ENCODE measurements at places on chromosomes 6 and 20.
A peak's percentile ranks its signal among the peaks of the same experiment; 100 is the strongest.

DNA sequence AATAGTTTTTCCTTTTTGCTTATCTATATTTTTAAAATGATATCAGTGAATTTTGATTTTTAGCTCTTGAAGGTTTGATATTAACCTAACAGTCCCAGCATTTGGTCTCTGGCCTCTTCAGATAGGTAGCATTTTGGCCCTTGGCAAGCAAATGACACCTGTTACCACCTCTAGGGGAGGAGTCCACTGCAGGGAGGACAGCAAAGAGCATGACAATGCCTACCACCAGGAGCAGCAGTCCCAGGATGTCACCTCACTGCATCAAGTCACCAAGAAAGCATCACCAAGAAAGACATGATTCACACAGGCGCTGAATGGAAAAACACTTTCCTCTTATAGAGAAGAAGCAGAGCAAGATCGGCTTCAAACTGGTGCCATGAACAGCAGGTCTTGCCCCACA is 224.3 kb downstream of the UBE3D start:
- DNase-seq = no peak

GRCh38 chr20:62811720-62812119 is 5.1 kb upstream of the COL9A3 start:
- DNase-seq = no peak

DNA sequence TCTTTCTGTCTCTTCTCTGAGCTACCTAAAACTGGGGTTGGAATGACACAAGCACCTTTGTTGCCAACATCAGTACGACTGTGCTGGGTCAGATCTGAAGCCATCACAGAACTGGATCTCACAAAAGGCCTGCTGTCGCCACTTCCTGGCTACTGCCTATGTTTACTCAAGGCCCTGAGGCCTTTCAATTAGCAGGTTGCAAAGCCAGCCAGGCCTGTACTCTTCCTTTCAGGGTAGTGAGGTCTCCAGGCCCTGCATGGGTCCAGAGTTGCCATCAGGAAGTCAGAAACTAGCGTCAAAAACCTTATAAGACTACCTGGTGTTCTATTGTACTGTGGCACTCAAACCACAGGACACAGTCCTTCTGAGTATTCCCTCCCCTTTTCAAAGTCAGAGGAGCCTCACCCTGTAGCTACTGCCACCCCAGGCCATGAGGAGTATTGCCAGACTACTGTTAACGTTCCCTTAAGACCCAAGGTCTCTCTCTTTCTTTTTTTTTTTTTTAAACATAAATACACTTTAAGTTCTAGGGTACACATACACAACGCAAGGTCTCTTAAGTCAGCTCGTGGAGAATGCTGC is 937.4 kb upstream of the GJE1 start:
- DNase-seq = no peak

DNA sequence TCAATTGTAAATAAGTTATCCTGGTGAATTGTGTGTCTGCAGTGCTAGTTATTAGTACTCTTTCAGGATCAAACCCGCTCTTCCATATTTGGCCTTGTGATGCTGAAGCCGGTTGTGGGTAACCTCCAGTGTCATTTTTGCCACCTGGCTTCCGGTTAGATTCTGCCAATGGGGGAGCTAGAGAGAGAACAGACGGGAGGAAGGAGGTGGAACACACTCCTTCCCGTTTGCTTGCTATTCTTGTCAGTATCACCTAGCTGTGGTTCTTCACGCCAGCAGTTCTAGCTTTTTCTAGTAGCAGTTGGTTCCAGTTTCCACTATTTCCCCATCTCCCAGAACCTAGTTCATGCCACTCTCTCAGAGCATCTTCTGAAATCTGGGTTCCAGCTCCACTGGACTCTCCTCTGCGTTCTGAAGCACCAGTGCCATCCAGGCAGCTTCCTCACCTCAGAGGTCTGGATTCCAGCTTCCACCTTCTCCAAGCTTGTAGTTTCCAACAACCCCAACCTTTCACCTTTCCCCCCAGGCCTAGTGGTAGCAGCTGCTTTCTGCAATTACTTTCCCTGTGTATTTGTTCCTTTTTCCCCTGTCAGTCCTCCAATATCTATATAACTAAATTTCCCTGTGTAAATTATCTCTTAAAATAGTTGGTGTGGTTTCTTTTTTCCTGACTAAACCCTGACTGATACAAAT is 46.9 kb upstream of the LOC128125822 start:
- no peak for DNase-seq

DNA sequence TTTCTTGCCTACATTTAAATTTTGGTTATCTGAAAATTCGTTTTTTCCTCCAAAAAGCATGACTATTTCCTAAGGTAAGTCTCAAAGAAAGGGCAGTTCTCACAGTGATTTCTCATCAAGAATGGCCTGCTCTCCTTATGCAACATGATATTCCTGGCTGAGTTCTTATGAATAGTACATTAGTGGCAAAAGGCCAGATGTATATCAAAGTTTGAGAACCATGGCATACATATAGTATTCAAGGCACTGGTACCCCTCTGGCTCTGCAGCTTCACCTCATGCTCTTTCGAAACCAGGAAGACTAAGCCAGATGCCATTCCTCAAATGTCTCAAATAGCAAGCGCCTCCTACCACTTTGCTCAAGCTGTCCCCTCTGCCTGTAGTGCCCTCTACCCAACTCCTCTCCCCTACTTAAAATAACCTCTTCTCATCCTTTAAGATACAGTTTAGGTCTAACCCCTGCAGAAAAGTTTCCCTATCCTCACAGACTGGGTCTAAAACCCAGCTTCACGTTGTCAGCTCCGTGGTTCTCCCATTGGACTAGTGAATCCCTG is 280.3 kb downstream of the HACE1 start:
- DNase-seq = no peak

GRCh38 chr6:106495014-106495413 is 134.3 kb downstream of the RTN4IP1 start:
- DNase-seq = no peak

- no peak for DNase-seq
Observed at GRCh38 chr6:96301781-96302180, 219.8 kb upstream of the UFL1 start.

DNA sequence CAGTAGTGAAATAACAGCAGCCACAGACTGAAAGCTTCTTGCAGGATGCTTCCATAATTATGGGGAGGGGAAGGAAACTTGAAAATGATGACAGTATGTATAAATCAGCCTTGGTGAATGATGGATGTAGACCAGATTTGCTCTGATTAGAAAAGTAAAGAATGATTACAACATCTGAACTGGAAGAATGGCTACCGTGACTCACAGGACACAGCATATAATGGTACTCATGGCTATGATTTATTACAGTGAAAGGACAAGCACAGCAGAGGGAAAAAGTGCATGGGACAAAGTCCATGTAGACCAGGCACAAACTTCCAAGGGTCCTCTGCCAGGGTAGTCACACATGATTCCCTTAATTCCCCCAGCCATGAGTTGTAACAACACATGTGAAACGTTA is 70.7 kb upstream of the POPDC3 start:
- no peak for DNase-seq

DNA sequence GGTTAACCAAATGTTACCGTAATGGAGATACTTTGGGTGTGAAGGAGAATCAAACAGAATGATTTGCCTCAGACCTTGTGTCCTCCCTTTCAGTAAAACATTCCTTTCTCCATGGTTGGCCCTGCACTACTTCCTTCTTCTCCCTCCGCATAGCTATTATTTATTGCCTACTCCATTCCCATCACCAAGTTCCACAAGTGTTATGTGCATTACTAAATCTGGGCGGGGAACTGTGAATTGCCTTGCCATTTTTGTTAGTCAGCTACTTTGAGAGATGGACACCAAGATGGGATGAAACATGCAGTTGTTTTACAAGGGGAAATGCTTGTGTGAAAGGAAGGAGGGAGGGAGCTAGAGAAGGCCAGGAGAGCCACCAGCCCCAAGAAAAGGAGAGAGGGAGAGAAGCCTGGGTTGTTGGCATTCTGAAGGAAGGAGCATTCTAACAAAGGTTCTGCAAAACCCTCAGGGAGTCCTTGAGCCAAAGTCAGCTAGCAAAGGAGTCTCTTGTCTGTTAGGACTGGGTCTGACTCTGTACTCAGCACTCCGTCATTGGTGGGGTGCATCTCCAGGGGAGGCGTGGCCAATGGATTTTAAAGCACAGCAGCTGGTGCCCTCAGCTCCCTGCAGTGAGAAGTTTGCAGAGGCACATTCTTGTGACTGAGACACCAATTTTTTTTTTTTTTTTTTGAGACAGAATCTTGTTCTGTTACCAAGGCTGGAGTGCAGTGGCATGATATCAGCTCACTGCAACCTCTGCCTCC is 83.6 kb upstream of the CHD6 start:
- DNase-seq = no peak

DNA sequence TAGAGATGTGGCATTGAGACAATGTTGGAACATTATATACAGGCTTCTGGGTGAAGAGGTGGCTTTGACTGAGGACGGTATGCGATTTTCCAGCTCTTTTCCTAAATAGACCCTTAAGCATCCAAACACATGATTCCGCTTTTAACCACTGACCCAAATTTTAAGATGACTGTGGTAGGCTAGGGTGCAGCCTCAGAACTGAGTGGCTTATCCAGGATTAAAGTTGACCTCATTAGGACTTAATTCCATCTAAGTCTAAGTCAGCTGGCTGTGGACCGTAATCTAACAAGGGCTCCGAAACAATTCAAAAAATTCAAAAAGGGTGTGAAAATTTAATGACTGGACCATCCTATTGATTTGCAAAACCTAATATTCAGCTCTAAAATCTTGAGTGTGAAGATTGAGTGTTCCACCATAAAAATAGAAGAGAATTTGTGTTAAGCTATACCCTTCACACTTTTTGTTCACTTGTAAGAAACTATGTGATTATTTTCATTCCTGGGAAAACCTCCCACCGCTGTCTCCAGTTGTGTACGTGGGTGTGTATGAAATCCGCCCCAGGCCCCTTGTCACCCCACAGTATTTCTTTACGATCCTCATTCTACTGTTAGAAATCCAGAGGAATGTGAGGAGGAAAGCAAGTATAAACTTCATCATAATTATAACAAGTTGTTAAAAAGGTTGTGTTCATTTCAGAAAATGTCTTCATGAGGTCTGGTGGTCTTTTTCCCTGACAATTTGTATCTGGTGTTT is 2.7 kb downstream of the PCMTD2 start:
- DNase-seq = no peak

DNA sequence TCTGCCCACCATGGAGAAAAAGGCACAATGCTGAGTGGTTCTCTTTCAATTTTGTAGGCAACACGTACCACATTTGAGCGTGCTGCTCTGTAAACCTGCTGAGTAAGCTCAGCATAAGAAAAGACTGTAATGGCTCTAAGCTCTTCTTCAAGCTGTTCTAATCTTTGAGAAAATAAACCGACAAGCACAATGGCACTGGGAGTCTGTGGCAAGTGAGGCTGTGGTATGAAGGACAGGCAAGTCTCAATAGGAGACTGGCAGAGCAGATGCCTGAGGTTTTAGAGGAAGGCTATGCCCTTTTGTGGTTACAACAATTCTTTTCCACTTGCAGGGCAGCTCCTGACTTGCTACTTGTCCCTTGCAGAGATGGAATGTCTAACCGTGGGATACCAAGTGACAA is 136.7 kb upstream of the EXOC2 start:
- DNase-seq = no peak

GRCh38 chr20:42957018-42957703 is 232.5 kb downstream of the PTPRT start:
- DNase-seq = no peak

DNA sequence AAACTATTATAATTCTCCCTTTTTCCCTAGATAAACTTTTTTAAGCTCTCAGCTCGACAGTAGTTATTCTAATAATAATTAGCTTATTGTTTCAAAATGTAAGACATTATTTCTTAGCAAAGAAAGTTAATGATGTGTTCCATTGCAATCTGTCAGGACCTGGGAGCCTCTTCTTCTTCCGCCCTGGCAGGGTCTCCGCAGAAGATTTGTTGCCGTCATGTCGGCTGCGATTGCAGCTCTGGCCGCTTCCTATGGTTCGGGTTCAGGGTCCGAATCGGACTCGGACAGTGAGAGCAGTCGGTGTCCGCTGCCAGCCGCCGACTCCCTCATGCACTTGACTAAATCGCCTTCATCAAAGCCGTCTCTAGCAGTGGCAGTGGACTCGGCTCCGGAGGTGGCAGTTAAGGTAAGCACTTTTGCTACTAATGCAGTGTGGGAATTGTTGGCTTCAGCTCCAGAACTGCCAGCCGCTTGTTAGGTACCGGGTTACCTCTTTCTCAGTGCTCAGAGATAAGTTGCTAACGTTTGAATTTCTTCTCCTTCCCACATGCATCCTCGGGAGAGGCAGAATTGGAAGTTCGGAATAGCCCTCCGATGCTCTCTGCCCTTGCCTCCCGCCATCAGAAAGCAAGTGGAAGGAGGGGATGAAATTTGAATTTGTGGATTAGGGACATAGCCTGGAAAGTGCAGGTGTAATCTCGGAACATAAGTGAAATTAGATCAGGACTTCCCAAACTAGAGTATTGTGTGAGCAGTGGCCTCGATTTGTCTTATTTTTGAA is at the start of gene CDC40:
TSS of gene CDC40 (plus strand) at position 200 of the 781 bp plus-strand sequence. CDS start at position 218, 18 bp downstream.
- DNase-seq = peak; percentile 18

DNA sequence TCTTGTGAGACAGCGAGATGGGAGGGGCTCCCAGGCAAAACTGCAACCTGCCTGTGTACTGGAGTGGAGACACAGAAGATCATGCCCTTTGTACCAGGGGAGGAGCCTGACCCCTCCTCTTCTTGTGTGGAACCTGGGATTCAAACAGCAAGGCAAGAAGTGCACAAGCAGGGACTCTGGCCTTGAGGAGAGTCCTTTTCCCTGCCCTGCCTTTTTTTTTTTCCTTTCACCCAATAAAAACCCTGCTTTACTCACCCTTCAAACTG is 251.8 kb upstream of the OPRM1 start:
- DNase-seq = no peak

GRCh38 chr6:63799813-63800212 is 164.2 kb downstream of the PHF3 start:
- no peak for DNase-seq

DNA sequence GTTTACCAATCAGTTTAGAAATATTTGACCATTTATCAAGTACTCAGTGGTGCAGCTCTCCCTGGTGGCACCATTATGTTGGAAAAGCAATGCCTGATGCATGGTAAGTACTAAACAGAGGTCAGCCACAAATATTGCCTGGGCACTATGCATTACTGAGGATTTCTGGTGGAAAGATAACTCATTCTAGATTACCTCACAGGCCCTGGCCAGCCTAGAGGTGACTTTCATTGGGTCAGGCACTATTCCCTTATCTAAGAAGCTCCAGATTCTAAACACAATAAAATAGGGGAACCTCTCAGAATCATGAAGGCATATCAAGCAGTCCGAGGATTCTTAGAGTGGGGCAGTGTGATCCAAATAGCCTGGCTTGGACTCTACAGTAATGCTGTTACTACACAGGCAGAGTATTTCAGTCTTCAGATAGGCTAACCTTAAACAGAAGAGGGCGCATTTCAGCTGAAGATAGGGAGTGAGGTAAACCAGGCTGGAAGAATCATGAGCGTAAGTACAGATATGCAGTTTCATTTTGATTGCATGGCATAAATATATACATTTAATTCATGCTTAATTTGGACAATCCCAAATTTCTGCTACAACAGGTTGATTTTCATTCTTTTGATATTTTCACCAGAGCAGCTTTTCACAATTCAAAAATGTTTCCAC is 12.1 kb downstream of the LGSN start:
- DNase-seq = no peak

Data from stimulated activated CD8-positive, alpha-beta memory T cell treated with anti-CD3 and anti-CD28 coated beads, Interleukin-4, amount 100 ng/mL, for 1 hour (primary cell).